ENCODE measurements at places on chromosomes 7 and 10.

GRCh38 chr7:9978106-9979064 lies 995.3 kb upstream of the PHF14 start:
- no peak for DNase-seq

GRCh38 chr7:51090411-51090810 lies 226.2 kb downstream of the COBL start:
- no peak for DNase-seq

DNA sequence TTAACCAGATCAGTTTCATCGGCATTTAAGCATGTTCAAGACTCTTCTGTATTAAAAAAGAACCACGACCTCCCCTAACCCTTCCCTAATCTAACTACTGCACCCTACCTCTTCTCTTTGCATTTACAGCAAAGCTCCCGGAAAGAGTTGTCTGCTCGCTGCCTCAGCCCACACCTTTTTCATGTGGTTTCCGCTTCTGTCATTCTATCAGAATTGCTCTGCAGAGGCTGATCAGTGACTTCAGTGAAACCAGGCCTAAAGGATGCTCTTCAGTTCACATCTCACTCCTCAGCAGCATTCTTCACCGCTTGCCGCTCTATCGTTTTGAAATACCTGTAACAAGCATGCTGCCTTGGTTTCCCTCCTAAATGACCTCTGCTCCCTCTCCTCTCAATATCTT lies 160.9 kb downstream of the SDK1 start:
- no peak for DNase-seq

DNA sequence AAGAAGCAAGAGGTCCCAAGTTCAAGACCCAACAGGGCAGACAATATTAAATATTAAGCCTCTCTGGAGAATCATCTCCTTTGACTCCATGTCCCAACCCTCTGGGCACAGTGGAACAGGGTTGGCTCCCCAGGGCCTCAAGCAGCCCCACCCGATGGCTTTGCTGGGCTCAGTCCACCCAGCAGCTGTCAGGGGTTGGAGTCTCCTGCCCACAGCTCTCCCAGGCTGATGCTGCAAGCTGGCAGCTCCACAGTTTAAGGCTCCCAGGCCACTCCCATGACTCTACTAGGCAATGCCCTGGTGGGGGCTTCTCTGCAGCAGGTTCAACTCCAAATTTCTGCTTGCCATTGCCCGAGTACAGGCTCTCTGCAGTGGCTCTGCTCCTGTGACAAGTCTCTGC lies 55.1 kb downstream of the LARP4B start:
- DNase-seq: no peak

GRCh38 chr10:49841615-49842332 lies 79.7 kb upstream of the OGDHL start:
- DNase-seq: no peak

DNA sequence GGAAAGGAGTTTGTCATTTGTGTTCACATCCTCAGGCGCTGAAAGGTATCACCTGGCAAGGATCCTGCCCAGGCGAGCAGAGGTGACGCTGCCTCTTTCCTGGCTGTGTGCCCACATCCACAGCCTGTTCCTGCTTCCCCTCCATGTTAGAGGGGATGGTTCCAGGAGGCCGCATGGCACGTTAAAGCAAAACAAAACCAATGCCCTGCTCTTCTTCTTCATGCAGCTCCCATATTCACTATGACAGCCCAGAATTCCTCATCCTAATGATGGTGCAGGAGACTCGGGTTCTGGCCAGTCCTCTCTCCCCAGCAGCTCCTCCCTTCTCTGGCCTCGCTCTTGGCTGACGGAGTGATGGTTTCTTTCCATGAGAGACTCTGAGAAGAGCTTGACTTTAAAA lies 678.5 kb upstream of the ANKRD30A start:
- DNase-seq: no peak

GRCh38 chr7:30937416-30937815 lies 25.8 kb downstream of the AQP1 start:
- DNase-seq: no peak

DNA sequence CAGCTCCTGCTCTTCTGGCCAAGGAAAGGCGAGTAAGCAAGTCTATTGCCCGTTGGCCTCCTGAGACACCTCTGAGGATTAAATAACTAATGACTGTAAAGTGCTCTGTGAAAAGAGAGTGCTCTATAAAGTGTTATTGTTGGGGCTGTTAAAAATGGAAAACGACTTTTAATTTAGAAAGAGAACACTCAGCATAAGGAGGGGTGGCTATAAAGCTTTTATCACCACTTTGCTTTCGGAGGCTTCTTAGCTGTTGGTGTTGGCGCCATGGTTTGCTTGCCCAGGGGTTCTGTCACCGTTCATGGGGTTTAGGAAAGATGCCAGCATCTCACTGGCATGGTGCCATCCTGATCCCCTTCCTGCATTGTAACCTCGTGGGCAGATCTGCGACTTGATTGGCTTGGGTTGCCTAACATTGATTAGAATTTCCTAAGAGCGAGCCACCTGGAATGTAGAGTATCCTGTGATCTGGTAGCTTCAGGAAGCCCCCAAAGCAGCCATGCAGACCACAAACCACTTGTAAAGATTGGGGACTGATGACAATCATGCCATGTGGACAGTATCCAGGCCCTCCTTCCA lies 509.9 kb downstream of the LRMDA start:
- no peak for DNase-seq

GRCh38 chr10:14594878-14595525 lies 179.7 kb downstream of the FAM107B start:
- DNase-seq: no peak

GRCh38 chr10:88427024-88427423 lies 156.1 kb downstream of the RNLS start:
- DNase-seq: no peak

GRCh38 chr7:38424750-38425463 lies 151.5 kb upstream of the TARP start:
- no peak for DNase-seq

DNA sequence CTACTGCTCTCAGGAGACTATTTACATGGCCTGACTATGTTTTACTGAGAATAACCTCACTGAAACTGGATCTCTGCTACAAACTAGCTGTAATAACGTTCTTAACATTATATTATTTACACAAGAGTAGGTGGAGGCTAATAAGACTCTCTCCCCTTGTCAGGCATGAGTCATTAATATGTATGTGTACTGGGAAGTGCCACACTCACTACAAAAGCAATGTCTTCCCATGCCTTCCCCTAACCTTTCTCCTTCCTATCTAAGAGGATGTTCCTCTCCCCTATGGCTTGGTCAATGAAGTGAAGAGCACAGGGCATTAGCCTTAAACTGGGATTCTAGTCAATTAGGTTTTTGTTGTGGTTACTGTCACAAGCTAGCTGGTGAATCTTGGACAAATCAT lies 147.9 kb downstream of the DGKB start:
- no peak for DNase-seq

DNA sequence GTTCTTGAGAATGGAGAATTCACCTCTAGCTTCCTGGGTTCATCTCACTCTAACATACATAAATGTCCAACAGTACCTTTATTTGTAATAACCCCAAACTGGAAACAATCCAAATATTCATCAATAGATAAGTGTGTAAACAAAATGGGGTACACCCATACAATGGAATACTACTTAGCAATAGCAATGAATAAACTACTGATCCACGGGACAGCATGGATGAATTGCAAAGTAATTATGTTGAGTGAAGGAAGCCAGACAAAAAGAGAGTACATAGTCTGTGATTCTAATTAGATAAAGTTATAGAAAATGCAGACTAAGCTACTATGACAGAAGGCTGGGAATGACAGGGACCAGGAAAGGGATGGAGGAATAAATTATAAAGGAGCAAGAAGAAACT lies 391.3 kb downstream of the CCSER2 start:
- DNase-seq: no peak

DNA sequence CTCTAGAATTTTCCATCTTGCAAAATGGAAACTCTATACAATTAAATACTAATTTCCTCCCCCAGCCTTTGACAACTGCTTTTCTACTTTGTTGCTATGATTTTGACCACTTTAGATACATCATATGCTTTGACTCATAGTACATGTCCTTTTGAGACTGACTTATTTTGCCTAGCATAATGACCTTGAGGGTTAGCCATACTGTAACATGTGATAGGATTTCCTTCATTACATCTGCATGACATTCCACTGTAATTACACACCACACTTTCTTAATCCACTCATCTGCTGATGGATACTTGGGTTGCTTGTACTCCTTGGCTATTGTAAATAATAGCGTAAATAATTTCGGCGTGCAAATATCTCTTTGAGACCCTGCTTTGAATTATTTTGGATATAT lies 127.7 kb downstream of the JAZF1 start:
- no peak for DNase-seq

DNA sequence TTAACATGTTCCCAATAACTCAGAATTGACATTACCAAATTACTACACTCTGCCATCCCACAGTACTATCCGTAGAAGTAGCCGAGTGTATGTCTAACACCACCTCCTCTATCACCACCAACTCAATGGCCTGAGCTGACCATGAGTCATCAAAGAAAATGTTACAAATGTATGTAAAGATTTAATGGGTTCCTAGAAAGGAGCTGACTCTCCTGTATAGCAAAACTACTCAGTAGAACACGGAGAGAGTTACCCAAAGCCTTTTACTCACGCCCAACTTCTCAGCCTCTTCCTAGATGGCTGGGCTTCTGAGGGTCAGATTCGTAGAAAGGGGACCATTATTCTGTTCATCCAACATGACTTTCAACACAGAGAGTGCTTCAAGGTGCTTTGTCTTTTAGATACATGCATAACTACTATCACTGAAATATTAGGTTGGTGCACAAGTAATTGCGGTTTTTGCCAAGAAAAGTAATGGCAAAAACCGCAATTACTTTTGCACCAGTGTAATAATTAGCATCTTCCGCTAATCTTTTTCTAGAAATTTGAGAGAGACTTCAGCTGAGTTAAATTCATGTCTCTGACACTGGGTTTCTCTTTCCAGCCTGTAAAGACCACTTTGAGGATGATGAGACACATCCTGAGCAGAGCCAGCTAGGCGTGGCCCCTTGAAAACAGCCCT lies 24.0 kb upstream of the NANOS1 start:
- DNase-seq: no peak

GRCh38 chr10:113681533-113682470 lies 2.1 kb downstream of the CASP7 start:
- no peak for DNase-seq

DNA sequence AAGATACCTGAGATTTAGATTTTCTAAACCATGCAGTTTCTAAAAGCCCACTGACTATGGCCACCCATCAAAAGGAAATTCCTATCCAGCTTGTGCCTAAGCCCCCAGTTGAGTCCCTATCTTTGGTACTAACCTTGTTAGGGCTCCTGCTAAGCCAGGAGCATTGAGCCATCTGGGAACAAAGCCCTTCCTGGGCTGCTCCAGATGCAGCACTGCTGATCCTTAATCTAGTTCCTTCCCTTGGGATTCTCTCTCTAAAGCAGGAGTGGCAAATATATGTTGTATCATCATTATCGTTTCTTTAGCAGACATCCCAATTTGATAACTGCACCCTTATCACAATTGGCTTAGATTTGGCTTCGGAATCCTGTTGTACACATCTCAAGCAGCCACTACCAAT lies 24.7 kb upstream of the PDLIM1 start:
- no peak for DNase-seq

GRCh38 chr10:14889318-14889717 lies 10.7 kb downstream of the SUV39H2 start:
- no peak for DNase-seq

- no peak for DNase-seq
Observed at GRCh38 chr7:36766451-36766850, 42.2 kb upstream of the AOAH start.

DNA sequence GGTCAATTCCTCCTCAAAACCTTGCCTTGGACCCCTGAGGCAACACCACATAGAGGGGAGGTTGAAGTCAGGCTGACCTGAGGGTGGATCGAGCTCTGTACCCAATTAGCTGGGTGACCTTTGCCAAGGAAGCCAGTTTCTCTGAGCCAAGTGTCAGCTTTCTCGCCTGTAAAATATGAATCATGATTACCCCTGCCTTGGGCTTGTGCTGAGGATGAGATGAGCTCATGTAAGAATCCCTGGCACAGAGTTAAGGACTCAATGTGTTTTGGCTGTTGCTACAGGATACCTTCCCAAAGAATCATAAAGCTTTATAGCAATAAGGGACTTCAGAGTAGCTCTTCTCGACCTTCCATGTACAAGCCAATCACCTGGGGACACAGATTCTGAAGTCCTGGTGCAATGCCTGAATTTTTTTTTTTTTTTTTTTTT lies 43.5 kb upstream of the CACUL1 start:
- DNase-seq: no peak

DNA sequence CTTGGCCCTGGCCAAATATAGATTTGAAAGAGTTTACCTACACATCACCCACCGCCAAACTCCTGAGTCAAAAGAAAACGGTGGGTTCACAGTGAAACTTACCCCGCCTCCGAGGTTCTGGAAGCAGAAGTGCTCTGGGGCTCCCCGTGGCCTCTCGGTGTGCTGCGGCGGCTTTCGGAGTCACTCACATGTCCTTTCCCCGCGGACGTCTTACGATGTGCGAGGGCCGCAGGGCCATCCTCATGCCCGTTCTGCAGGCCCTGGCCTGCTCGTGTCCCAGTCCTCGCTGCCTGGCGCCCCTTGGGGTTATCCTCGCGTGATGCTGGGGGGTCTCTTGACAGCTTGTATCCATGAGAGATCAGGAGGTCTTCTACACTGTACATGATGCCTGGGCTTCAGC lies 12.0 kb downstream of the JCAD start:
- DNase-seq: no peak

DNA sequence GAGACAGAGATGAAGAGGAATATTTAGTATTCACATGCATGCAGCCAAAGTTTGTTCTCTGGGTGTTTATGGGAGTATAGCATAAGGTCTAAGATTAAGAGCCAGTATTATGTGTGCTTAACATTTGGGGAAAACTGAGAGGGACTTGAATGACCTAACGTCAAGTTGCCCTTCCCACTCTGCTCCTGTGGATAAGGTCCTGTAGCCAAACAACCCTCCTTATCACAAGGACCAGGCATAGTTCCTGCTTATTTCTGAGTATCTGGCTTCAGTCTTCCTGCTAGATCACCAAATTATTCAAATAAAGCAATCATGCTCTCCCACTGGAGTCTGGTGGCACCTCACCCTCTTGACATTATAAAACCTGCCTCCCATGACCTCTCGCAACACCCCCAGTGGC lies 137.9 kb upstream of the SEMA3E start:
- DNase-seq: no peak

- no peak for DNase-seq
Observed at GRCh38 chr10:80405626-80406025, 2.7 kb upstream of the PRXL2A start.

GRCh38 chr10:88512599-88512998 lies 70.5 kb downstream of the RNLS start:
- no peak for DNase-seq

- DNase-seq: no peak
Observed at GRCh38 chr10:127207081-127207480, 10.7 kb upstream of the INSYN2A start.

DNA sequence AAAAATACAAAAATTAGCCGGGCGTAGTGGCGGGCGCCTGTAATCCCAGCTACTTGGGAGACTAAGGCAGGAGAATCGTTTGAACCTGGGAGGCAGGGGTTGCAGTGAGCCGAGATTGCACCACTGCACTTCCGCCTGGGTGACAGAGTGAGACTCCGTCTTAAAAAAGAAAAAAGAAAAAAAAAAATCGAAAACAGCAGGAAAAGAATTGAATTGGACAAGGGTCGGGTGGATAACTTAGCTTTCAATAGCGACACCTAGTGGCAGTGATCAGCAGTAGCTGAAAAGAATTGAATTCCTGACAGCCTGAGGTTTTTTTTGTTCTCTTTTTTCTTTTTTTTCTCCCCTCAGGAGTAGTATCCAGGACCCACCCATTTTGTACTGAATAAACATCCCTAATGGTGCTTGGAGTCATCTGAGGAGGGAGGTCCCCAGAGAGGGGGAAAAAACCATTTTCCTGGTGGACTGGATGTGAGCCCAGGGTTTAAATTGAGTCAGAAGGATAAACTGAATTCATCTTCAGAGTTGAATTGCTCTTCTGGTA lies 55.1 kb downstream of the CYCS start:
- DNase-seq: peak; percentile 32

All from NCI-H774 (cell line).